CD4-positive, alpha-beta T cell treated with Interleukin-15 for 4 hours (primary cell): ENCODE measurements at places on chromosomes 1 and 21.

GRCh38 chr21:27225151-27225550, 258.3 kb upstream of the ADAMTS5 start:
- DNase-seq: no peak

DNA sequence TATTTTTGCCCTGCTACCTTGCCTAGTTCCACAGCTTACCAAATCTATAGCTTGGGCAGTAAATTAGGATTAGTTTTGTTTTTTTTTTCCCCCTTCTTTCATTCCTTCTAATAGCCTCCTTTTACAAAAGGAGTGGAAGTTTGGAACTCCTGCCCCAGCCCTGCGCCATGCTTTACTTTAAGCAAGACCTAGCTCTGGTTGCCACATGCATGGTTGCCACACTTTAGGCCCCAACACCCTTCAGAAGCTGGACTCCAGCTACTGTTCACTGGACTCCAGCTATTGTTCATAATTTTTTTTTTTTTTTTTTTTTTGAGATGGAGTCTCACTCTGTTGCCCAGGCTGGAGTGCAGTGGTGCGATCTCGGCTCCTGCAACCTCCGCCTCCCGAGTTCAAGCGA, 115.8 kb downstream of the NR5A2 start:
- no peak for DNase-seq

DNA sequence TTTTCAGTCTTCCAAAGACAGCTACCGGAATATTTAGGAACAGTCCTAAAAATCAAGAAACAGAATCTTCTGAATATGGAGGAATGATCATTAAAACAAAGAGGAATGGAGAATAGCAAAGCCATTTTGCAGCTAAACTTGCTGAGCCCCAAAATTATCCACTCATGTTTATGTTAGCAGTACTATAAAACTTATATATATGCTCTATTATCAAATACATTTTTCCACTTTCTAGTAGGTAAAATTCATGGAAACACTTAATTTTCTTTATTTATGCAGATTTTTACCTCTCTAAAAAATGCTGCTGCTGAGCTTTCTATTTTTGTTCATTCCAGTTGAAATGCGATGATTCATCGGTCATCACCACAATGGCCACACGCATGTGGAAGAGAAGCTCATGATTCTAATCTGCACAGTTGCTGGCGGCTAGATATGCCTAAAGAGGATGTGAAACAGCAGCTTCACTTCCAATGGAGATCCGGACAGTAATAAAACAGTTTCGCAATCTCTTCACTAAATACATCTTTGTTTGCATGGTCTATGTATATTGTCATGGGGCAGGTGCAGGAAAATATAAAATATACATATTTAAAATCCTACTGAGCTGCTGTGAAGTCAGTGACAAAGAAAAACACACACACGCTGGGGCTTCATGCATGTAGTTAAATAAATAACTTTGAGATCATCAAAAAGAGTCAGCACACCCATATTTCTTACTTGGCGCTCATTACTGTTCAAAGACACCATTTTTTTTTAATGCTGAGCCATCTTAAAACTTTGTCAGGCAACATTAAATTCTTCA, 292.2 kb downstream of the SMYD3 start:
- DNase-seq: no peak

GRCh38 chr1:57882934-57883641, 459.2 kb upstream of the DAB1 start:
- no peak for DNase-seq

DNA sequence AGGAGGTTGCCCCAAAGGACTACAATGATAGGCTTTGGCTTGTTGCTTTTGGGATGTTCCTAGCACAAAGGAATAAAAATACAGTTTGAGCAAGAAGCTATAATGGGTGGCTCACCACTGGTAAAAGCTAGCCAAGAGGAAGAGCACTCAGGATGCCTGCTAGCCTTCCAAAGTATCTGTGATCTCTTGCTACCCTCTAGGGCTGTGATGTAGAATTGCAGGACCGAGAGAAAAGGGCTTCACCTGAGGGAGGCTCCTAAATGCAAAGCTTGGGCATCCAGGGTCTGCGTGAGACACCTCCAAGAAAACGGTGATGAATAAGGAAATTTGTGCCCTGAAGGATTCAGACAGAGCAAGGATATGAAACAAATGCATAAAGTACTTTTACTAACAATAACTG, 17.7 kb downstream of the IVL start:
- DNase-seq: no peak

DNA sequence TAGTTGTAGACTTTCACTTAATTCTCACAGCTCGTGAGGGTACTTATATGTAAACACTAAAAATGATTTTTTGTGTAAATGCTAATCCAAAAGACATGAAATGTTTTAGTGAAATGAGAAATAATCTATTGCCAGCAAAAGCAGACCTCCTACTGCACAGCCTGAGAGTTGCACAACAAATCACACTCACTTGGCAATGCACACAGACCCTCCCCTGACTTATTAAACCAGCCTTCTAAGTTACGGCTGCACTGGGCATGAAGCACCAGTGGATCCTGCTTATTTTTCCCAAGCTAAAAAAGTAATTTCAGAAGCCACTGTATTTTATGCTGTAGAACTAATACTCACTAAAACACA, 10.3 kb downstream of the ERRFI1 start:
- no peak for DNase-seq

DNA sequence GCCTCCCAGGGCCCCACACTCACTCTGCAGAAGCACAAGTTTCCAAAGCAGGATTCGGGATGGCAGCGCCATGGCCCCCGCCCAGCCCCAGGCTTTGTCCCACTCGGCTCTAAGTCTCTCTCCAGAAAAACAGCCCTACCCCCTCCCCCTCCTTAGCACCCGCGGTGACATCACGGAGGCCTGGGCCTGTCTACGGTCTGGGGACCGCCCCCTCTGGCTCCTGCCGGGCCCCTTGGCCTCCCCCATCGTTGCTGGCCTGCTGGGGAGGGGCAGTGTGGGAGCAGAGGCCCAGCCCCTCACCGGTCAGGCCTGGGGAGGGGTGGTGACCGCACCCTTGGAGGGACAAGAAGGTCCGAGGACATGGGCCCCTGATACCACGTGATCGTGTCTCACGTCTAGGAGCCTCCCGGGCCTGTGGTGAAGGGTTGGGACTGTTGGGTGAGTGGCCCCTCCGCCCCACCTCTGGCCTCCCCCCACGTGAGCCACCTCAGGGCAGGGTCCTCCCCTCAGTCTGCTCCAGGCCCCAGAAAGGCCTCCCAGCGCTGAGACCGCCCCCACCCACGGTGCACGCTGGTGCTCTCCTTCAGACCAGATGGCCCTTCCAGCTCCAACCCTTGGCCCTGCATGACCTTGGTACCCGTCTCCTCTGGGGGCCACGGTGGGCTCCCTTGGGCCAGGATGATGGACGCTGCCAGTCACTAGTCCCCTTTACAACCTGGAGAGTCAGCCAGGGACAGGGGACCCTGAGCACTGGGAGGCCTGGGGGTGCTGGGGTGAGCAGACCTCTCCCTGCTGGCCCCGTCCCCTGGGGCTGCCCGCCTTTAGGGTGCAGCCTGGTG, at the start of gene MXRA8:
Gene MXRA8, minus strand, starts transcription at position 123 of the 839 bp plus-strand sequence. Its CDS starts 51 bp downstream, at position 72.
- DNase-seq: no peak

DNA sequence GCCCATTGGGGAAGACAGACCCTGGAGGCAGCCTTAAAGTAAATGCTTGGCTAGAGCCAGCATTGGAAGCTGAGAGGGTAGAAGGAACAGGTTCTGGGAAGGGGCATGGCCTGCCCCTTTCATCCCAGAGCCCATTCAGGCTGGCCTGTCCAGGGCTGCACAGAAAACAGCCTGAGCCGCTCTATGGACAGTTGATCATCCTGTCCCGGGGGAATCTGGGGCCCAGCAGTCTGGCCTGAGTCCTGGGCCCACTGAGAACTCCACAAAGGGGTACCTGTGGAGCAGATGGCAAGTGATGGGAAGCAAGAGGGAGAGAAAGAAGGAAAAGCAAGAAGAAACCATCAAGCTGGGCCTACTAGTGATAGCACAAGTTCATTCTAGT, 13.2 kb downstream of the TMEM81 start:
- no peak for DNase-seq

DNA sequence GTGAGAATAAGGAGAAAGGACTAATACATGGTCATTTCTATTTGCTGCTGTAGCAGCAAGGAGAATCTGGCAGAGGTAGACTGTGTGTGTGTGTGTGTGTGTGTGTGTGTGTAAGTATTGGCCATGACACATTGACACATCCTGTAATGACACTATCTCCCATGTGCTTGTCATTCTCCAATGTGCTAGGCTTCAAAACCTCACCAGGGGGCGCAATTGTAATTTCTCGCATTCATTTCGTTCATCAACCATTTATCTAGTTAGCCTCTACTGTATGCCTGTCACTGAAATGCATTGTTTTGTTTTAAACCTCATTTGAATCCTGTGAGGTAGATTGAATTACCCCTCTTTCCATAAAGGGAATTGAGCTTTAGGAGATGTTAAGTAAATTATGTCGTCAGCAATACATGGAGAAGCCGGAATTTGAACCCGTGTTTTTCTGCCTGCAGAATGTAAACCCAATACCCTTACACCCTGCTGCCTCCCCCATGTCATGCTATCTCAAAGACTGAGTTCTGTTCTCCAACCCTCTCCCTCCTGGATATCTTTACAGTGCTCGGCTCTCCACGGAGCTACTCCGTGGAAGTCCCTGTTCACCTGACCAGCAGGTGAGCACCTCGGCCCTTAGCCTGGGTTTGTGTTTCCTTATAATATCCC, 100.8 kb downstream of the UCK2 start:
- peak; percentile 52 for DNase-seq

- DNase-seq: no peak
Observed at GRCh38 chr21:44771896-44772525, 29.6 kb downstream of the UBE2G2 start.

DNA sequence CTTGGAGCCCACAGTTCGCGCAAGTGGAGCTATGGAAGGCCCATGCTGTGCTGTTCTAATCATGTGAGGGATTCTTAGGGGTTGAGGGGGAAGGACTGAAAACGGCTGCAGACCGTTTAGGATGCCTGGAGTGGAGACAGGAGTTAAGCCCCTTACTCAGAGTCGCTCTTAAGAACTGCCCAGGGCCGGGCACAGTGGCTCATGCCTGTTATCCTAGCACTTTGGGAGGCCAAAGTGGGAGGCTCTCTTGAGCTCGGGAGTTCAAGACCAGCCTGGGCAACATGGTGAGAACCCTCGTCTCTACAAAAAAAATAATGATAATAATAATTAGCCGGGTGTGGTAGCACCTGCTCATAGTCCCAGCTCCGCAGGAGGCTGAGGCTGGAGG, 1.1 kb downstream of the ZNF672 start:
- DNase-seq: no peak

GRCh38 chr1:24903011-24903461, 27.0 kb downstream of the RUNX3 start:
- DNase-seq: no peak

- no peak for DNase-seq
Observed at GRCh38 chr1:145771056-145771455, 51.8 kb downstream of the CD160 start.

DNA sequence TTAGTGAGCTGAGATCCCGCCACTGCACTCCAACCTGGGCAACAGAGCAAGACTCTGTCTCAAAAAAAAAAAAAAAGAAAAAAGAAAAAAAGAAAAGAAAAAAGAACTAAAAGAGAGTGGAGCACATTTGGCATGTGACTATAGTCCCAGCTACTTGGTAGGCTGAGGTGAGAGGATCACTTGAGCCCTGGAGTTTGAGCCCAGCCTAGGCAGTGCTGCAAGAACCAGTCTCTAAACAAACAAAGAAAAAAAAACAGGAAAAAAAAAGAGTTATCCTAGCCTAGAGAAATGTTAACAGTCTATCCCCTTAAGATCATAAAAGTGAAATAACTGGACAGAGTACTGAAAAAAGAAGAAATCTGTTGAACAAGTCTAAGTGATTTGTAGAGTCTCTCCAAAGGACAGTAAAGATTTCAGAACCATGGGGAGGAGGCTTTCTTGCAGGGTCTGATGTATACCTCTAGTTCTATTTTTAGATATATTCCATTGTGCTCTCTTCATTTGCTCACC, 4.5 kb upstream of the PRDX1 start:
- DNase-seq: no peak

DNA sequence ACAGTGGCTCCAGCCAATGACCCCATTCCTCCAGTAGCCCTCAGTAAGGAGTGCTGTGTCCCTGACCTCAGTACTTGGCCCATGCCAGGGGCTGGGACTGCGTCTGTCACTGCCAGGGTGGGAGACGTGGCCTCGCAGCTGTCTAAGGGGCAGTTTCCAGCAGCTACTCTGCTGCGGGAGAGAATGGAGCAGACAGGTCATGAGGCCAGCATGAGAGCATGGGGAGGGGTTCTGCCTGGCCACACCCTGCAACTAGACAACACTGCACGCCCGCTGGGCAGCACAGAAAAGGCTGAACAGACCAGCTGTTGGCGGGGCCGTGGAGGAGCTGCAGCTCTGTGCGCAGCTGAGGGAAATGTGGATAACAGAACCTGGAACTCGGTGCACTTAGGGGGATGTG, 91.6 kb upstream of the COL6A1 start:
- no peak for DNase-seq

DNA sequence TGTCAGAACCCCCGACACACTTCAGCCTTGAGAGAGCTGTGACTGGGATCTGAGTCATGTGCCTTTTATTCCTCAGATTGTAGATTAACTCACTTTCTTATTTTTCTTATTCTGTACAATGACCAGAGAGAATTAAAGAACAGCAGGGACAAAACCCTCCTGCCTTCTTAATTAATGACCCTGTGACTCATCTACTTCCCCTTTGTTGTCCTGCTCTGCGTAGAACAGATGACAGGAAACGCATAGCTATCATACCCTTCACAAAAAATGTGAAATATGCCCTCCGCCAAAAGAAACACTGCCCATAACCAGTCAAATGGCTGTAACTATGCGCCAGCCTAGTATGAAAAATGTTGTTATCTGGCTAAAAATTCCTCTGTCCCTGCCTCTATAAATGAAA, 9.1 kb upstream of the PADI2 start:
- no peak for DNase-seq

DNA sequence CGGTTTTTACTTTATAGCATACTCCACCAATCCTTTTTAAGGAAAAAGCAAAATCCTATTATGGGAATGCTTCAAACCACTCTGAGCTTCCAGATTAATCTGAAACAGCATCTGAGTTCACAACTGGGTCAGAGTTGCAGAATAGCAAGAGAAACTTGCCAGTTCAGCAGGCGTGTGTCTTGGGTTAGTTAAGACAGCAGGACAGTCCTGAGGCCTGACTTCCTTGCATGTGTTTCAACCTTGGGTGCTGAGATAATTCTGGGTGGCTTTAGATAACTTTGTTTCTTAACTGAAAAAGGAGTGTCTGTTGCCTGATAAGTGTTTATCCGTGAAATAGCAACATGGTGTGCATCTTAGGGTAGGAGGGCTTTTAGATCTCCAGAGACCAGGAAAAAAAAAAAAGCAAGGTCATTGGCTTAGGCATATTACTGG, 169.2 kb downstream of the DHRS3 start:
- DNase-seq: no peak

DNA sequence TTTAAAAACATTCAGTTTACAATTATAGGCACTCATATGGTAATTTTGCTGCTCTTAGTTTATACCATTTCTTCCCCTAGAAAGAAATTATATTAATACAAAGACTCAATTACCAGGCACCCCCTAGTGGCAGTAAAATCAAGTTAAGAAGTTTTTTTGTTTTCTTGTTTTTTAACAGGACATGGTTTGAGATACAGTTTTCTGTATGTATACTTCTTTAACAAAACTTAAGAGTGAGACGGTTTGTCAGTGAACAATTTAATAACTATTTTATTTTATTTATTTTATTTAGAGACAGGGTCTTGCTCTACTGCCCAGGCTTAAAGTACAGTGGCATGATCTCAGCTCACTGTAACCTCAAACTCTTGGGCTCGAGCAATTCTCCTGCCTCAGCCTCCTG, 224.6 kb downstream of the FAF1 start:
- DNase-seq: no peak

- DNase-seq: peak; percentile 70
Observed at GRCh38 chr1:99180343-99180808, 83.9 kb upstream of the PLPPR4 start.

GRCh38 chr1:160371756-160372155, 4.9 kb downstream of the NHLH1 start:
- no peak for DNase-seq
